ENCODE measurements at places on chromosomes 3 and 15.

- no peak for DNase-seq
Measured at GRCh38 chr3:127042634-127043033, 59.7 kb downstream of the PLXNA1 start.

- DNase-seq = no peak
Measured at GRCh38 chr3:170205302-170205701, 16.9 kb upstream of the PRKCI start.

- peak; percentile 78 for DNase-seq
Measured at GRCh38 chr3:122680475-122681283, at the start of gene PARP14. Gene PARP14 (plus strand): TSS chr3:122680839. CDS start chr3:122680884, 45 bp downstream.

GRCh38 chr15:67670647-67671305, 128.3 kb downstream of the MAP2K5 start:
- no peak for DNase-seq

DNA sequence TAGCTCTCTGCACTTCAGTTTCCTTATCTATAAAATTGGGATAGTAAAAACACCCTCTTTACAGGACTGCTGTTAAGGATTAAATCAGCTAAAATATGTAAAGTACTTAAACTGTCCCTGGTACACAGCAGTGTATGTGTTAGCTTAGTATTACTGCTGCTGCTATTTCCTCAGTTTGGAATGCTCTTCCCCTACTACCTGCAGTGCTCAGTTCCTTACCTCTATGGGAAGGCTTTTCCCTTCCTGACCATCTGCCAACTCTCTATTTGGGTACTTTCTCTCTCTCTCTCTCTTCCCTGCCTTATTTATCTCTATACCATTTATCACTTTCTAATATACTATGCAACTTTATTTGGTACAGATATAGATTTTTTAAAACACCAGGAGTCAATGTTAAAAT, 26.5 kb downstream of the KPNA4 start:
- DNase-seq = no peak

DNA sequence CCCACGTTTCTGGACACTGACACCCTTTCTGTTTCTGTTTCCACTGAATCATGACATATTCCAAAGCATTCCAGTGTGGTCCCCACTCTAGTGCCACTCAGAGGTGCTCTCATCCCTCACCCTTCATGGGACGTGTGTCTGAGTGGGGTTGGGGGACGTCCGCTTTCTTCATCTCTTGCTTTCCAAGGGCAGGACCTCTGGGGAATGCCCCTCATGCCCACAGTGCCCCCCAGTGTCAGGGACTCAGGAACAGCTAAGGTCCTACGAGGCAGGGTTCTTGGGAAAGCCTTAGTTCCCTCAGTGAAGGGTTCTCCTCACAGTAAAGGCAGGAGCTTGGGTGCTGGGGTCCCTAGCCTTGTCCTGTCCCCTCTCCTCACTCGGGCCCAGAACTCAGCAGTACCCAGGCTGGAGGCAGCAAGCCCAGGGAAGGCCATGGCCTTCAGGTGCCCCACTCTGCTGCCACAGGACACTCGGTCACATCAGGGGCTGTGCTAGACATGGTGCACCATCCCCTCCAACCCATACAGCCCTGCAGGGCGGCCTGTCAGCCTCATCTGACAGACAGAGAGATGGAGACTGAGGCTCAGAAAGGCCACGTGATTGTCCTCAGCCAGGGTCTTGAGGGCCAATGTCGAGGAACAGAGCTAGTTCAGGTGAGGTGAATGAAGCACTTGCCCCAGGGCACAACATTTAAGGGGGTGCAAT, 261.0 kb downstream of the TLE3 start:
- no peak for DNase-seq

All from fibroblast of lung (primary cell).